Esophagus muscularis mucosa (tissue), 4 donors: ENCODE measurements at places on chromosomes 2 and 18. TPM values are rescaled to one million over a fixed set of nuclear protein-coding genes. Genes with fewer than 3 reads are reported as not detected.

DNA sequence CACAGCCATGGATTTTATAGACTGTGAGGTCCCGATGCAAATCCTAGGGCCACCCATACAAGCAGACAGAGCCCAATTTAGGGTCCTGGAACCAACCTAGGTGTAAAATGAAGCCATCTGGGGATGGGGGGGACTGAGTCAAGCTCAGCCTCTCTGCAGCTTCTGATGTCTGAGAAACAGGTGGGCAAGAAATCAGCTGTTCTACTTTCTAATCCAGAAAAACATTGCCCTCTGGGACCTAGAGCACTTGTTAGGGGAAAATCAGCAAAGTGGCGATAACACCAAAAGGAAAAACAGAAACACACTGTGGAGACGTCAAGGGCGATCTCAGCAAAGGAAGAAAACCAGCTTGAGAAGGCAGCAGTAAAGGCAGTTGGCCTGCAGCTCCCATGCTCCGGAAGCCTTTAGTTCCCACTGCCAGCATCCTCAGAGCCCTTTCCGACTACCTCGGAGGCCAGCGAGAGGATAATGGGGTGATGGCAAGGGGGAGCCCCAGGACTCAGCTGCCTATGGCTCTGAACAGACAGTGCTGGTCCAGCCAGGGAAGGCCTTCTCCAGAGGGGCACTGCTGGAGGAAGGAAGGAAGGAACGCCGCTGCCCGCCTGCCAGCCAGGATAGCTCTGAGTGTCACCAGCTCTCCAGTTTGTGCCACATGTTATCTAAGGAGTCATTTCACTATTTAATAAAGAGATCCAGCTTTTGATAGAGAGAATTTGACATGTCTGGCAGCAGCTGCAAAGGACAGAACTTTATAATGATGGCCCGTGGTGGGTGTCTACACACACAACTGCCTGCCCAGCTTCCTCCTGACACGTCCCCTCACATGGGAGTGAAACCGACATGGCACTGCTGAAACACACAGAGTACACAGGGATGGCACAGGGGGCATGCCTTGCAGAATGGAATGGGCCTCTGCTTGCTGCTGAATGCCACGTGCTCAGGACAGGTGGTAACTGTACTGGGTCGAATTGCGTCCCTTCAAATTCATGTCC, 37.7 kb downstream of the HS1BP3 start:
- DNase-seq: no peak

GRCh38 chr2:231161877-231162329, 36.5 kb upstream of the ARMC9 start:
- DNase-seq: no peak

DNA sequence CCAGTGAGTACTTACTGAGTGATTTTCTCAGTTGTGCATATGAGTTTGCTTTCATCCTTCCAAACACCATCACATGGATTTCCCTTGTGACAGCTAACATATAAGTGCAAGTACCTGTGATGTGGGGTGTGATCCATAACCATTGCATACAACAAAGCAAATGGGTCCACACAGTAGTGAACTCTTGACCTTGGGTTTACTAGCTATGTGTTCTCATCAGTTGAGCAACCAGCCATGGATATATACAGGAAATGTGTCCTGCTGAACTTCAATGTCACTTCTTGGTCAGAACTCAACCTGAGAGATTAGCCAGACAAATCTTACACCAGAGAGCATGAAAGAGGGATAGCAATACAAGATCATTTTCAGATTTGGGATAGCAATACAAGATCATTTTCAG, 420.9 kb upstream of the KCNH7 start:
- no peak for DNase-seq

DNA sequence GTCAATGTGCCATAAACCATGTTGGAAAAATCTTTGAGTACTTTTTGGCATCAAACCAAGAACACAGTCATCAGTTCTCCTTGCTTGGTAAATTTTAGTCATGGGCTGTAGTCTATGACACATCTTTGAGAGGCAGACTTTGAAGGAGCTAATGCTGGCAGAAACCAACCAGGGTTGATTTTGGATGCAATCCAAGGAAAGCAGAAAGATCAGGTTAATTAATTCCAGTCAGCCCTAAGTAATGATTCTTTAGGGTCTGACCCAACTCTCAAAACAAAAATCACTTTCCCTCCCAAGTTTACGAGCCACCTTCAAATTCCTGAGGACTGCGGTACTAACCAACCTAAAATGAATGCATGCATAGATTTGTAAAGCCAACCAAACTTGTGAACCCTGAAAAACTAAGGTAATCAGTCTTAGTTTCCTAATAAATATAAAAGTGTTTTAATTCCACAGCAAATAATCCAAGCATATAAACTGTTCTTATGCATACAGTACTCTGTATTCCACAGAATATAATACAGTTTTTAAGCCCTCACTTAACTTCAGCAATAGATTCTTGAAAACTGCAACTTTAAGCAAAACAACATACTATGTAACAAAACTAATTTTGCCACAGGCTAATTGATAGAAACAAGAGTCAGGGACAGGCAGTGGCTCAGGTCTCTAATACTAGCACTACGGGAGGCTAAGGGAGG, 22.0 kb downstream of the AP1S3 start:
- DNase-seq: no peak

- DNase-seq: no peak
Observed at GRCh38 chr2:10304458-10305253, 2.0 kb downstream of the HPCAL1 start.

The CCDC102B gene
- 3.0 TPM for total RNA-seq
